Stimulated activated CD4-positive, alpha-beta T cell treated with anti-CD3 and anti-CD28 coated beads, Interleukin-1b, Interleukin-23, amount 100 ng/mL, for 1 hour (primary cell): ENCODE measurements at places on chromosomes 6 and 20.

DNA sequence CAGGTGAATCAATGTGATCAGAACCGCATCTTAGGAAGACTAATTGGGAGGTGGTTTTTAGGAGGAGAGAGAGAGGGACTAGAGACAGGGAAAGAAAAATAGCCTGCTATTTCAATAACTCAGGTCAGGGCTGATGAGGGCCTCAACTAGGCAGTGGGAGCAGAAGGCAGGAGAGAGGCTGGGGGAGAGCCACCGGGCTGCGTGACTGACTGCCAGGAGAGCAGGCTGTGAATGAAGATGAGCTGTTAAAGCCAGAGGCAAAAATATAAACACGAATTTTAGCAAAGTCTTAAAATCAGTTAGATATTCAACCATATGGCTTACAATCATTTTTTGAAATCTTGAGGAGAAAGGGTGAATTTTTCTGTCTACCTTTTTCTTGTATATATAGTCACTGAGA is 149.6 kb downstream of the IPCEF1 start:
- DNase-seq, result no peak

DNA sequence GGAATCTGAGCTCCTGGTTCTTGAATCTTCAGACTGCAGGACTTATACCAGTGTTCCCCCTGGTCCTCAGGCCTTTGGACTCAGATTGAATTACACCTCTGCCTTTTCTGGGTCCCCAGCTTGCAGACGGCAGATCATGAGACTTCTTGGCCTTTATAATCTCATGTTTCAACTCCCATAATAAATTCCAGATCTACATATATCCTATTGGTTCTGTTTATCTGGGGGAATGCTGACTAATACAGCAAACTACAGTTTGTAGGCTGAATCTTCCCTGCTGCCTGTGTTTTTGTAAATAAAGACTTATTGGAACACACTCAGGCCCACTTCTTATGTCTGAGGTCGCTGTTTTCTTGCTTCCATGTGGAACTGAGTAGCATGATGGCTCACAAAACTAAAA is 184.7 kb downstream of the HDGFL1 start:
- DNase-seq, result no peak

GRCh38 chr6:7152462-7152861 is 44.7 kb downstream of the RREB1 start:
- DNase-seq, result no peak

- no peak for DNase-seq
These were observed 88.3 kb upstream of the TMEM30A start for GRCh38 chr6:75372884-75373283.

DNA sequence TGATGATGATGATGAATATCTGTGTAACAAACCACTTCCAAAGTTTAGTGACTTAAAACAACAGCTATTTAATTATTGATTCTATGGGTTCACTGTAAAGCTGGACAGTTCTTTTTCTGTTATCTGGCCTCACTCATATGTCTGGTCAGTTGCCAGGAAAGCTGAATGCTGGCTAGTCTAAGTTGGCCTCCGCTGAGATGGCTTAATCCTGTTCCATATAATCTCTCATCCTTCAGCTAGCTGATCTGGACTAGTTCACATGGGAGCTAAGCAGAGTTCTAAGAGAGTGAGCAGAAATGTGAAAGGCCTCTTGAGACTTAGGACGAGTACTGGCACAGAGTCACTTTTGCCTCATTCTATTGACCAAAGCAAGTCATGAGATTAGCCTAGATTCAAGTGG is 334.7 kb upstream of the FLRT3 start:
- DNase-seq, result no peak

DNA sequence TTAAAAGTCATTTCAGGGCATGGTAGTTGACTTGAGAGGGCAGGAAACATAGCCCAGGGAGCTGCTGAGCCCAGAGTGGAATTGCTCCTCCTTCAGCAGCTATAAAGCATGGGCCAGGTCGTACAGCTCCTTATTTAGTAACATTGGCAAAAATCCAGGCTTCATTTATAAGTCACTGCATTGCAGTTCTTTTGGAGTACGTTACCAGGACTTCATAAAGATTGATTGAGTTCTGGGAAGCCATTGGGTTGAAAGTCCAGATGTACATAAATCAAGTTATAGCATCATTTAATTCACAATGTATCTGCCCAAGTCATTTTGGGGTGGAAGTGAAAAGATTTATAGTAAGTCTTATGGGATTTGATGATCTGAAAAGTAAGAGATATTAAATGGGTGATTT is 53.0 kb upstream of the ANKEF1 start:
- no peak for DNase-seq

GRCh38 chr6:88636871-88637270 is 326.5 kb downstream of the RNGTT start:
- no peak for DNase-seq
